Uterine smooth muscle cell (primary cell): ENCODE measurements at places on chromosomes 2 and 18. TPM values are rescaled to one million over a fixed set of nuclear protein-coding genes. Genes with fewer than 3 reads are reported as not detected.

Gene PJVK
- total RNA-seq = 2.0 and 2.2 TPM in 2 replicates

Gene IL1A
- 0.12 and 0.22 TPM in 2 replicates for total RNA-seq

Gene MYL12A
- total RNA-seq = 717 and 782 TPM in 2 replicates

Gene ACVR1C
- 0.25 and 0.33 TPM in 2 replicates for total RNA-seq

Gene MYL12B
- 397 and 422 TPM in 2 replicates for total RNA-seq

Gene SERPINB7
- 79.4 and 136 TPM in 2 replicates for total RNA-seq

Gene KHK
- total RNA-seq = 1.2 and 3.1 TPM in 2 replicates

Gene RAX
- total RNA-seq = not detected in 2 replicates

Gene ZNF521
- total RNA-seq = 33.6 and 36.4 TPM in 2 replicates

Gene TM4SF20
- not detected in 2 replicates for total RNA-seq

Gene GPAT2
- total RNA-seq = 8.1 and 13.7 TPM in 2 replicates

Gene SDC1
- total RNA-seq = 99.2 and 117 TPM in 2 replicates

Gene SCN7A
- 0.11 and 0.12 TPM in 2 replicates for total RNA-seq

Gene CD226
- 0.44 and 0.50 TPM in 2 replicates for total RNA-seq

Gene TBR1
- not detected in 2 replicates for total RNA-seq
